Lower lobe of right lung (tissue), 2 donors: ENCODE measurements at places on chromosomes 1 and 21. TPM values are rescaled to one million over a fixed set of nuclear protein-coding genes. Genes with fewer than 3 reads are reported as not detected.

NUF2 gene
- total RNA-seq, result 0.92 TPM

CTSE gene
- 63.6 TPM for total RNA-seq

LENEP gene
- total RNA-seq, result not detected

PLA2G2D gene
- 0.27 TPM for total RNA-seq

NBPF10 gene
- total RNA-seq, result 3.2 TPM

CRNN gene
- not detected for total RNA-seq

DNA sequence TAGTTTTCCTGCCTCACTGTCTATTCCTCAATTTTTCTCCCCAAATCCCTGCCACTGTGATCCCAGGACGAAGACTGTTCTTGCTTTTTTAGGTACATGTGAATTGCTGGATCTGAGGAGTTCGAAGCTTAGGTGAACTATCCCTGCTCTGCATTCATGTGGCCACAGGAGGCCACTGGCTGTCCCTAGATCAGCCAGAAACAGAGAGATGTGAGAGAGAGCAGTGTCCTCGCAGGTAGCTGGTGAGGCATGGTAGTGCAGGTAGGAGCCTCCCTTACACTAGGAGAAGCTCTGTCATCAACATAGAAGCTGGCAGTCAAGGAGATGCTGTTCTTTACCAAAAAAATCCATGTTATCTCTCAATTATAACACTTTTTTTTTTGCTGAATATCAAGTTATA is 71.5 kb downstream of the USP24 start:
- DNase-seq, result no peak
- H3K36me3 ChIP-seq, result peaks cover 87% of the 10 kb centered on the region
- no peak overlapping the region for H3K4me3 ChIP-seq
- H3K4me1 ChIP-seq, result no peaks in the 10 kb centered on the region

- H3K4me1 ChIP-seq, result no peaks in the 10 kb centered on the region
- DNase-seq, result no peak
- no peaks in the 10 kb centered on the region for H3K27me3 ChIP-seq
- no peak overlapping the region for H3K4me3 ChIP-seq
- no peaks in the 10 kb centered on the region for H3K36me3 ChIP-seq
These were observed 10.7 kb downstream of the AK5 start for GRCh38 chr1:77292551-77292950.

DNA sequence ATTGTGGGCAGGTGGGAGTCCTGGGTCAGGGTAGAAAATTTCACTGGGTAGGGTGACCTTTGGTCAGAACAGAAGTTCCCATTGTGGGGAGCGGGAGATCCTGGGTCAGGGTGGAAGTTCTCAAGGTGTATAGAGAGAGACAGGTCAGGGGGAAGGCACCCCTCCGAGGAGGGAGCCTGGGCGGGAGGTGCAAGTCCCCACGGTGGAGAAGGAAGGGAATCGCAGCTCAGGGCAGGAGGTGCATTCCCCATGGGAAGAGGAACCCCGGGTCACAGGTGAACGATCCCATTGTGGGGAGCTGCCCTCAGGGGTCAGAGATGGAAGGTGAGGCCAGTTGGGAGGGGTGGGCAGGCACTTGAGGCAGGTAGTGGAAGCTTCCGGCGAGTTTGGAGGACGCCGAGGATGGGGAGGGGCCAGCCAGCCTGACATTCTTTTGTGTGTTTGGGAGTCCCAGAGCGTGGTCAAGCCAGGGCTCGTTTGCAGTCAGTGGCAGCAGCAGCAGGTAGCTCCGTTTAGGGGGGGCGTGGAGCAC is 637 bp downstream of the LYPLA2 start:
- H3K4me3 ChIP-seq, result peak overlapping the region; percentile 85
- peak overlapping the region; percentile 79 for H3K27ac ChIP-seq
- no peaks in the 10 kb centered on the region for H3K27me3 ChIP-seq
- peaks cover 54% of the 10 kb centered on the region for H3K36me3 ChIP-seq
- H3K4me1 ChIP-seq, result peaks cover 30% of the 10 kb centered on the region
- DNase-seq, result peak; percentile 61

GRCh38 chr21:40386294-40386911 is 460.6 kb downstream of the DSCAM start:
- peak; percentile 67 for DNase-seq
- H3K4me3 ChIP-seq, result no peak overlapping the region
- no peak overlapping the region for H3K27ac ChIP-seq
- no peaks in the 10 kb centered on the region for H3K36me3 ChIP-seq
- no peaks in the 10 kb centered on the region for H3K27me3 ChIP-seq

GRCh38 chr1:33363021-33363420 is 42.1 kb upstream of the A3GALT2 start:
- DNase-seq, result no peak
- peaks cover 38% of the 10 kb centered on the region for H3K4me1 ChIP-seq
- no peak overlapping the region for H3K4me3 ChIP-seq
- peak overlapping the region; percentile 74 for H3K27ac ChIP-seq

DNA sequence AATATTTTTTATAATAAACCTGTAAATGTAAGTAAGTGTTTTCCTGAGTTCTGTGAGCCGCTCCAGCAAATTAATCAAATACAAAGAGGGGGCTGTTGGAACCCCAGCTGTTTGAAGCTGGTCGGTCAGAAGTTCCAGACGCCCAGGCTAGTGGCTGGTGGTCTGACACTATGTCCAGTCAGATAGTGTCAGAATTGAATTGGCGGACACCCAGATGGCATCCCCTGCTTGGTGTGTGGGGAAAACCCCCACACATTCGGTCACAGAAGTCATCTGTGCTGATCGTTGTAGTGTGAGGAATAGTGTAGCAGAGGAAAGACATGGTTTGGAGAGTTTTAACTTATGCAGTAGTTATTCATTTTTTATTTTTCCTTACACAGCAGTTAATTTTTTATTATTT is 32.4 kb downstream of the TBCE start:
- no peaks in the 10 kb centered on the region for H3K27me3 ChIP-seq
- H3K36me3 ChIP-seq, result peaks cover 18% of the 10 kb centered on the region

DNA sequence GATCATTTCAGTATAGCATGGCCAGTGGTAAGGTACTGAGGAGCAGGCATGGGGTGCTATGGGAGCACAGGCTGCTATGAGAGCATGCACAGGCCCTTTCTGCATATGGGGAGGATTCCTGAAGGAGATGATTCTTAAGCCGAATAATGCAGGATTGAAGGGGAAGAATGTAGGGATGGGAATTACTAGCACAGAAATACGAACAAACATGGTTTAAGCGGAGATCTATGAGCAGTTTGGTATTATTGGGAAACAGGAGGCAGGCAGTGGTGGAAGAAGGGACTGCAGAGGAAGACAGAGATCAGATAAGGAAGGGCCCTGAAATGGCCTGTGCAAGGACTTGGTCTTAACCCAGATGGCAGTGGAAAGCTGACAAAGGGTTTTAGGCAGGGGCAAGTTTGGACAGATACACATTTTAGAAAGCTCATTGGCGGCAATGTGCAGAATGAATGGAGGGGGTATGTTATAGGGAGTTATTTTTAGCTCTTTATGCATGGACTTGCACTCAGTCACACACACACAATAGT is 1.7 kb downstream of the OSCP1 start:
- no peak for DNase-seq
- no peak overlapping the region for H3K27ac ChIP-seq
- peaks cover 15% of the 10 kb centered on the region for H3K4me1 ChIP-seq
- H3K27me3 ChIP-seq, result no peaks in the 10 kb centered on the region
- no peak overlapping the region for H3K4me3 ChIP-seq

DNA sequence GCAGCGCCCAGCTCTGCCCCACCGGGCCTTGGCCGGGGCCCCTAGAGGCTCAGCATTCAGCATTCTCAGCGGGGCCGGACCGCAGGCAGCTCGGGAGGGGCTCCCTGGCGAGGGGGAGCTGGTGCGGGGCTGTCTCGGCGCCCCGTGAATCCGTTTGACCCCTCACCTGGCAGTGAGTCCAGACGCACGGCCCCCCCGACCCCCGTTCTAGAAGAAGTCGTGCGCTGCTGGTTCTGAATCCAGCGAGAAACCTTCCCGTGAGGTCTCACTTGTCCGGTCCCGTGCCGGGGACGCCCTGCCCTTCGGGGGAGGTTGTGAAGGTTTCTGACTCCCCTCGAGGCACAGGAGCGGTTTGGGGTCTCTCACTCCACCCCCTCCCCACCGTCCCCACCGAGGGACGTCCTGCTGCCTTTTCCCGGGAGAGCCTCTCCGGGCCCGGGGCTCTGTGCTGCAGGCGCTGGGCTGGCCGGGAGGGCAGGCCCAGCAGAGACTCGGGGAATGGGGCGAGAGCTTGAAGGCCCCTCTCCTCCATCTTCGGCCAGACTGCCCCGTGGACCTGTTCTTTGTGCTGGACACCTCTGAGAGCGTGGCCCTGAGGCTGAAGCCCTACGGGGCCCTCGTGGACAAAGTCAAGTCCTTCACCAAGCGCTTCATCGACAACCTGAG is 655 bp downstream of the COL6A1 start:
- H3K27ac ChIP-seq, result peak overlapping the region; percentile 76
- peaks cover 6% of the 10 kb centered on the region for H3K27me3 ChIP-seq
- peak; percentile 42 for DNase-seq
- H3K4me1 ChIP-seq, result peaks cover 16% of the 10 kb centered on the region
- peaks cover 10% of the 10 kb centered on the region for H3K36me3 ChIP-seq

- H3K4me3 ChIP-seq, result no peak overlapping the region
- no peaks in the 10 kb centered on the region for H3K36me3 ChIP-seq
- DNase-seq, result no peak
- H3K27ac ChIP-seq, result no peak overlapping the region
These were observed 19.9 kb downstream of the CRYAA start for GRCh38 chr21:43188592-43189210.

DNA sequence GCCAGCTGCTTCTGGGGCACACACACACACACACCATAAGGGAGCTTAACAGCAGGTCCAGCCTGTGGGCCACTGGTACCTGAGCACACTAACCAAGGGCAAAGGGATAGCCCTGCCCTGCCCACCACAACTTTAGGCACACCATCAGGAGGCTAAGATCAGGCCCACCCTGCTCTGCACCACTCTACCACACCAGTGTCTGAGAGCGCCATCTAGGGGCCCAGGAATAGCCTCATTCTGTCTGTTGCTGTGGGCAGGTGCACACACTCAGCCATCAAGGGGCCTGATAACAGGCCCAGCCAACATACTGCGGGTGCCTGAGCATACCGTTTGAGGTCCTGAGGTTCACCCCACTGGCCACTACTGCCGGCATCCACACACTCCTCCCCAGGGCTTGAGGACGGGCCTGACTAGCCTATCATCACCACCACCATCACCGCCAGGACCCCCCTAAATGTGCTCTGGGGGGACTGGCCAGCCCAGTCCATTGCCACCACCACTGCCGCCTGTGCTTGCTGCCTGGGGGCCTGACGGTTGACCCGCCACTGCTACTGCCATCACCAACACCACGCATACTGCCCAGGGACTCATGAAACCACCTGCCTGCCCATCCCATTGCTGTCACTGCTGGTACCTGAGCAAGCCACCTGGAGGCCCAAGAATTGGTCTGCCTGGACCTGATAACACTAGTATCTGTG is 31.3 kb downstream of the NSL1 start:
- DNase-seq, result no peak
- no peak overlapping the region for H3K4me3 ChIP-seq
- H3K4me1 ChIP-seq, result no peaks in the 10 kb centered on the region
- H3K27me3 ChIP-seq, result no peaks in the 10 kb centered on the region
- no peak overlapping the region for H3K27ac ChIP-seq

DNA sequence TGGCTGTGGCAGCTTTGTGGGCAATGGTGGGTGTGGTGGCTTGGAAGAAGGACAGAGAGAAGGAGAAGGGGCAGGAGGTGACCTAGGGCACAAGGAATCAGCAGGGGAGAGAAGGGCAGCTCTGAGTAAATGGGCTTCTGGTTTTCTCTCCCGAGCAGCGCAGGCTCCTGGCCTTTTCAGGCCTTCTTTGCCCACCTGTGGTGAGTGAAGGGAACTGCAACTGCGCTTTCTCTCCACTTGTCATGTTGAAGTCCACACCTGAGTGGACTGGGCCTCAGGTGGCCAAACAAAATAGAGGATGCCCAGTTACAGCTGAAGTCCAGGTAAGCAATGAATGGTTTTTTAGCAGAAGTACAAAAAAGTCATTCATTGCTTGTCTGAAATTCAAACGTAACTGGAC is 29.4 kb upstream of the KCNA10 start:
- H3K27ac ChIP-seq, result no peak overlapping the region
- DNase-seq, result no peak
- no peak overlapping the region for H3K4me3 ChIP-seq
- H3K27me3 ChIP-seq, result peaks cover 12% of the 10 kb centered on the region
- no peaks in the 10 kb centered on the region for H3K4me1 ChIP-seq
- no peaks in the 10 kb centered on the region for H3K36me3 ChIP-seq

GRCh38 chr1:18011703-18012102 is 95.9 kb upstream of the IGSF21 start:
- H3K27ac ChIP-seq, result no peak overlapping the region
- H3K36me3 ChIP-seq, result no peaks in the 10 kb centered on the region
- H3K4me3 ChIP-seq, result no peak overlapping the region
- DNase-seq, result no peak

DNA sequence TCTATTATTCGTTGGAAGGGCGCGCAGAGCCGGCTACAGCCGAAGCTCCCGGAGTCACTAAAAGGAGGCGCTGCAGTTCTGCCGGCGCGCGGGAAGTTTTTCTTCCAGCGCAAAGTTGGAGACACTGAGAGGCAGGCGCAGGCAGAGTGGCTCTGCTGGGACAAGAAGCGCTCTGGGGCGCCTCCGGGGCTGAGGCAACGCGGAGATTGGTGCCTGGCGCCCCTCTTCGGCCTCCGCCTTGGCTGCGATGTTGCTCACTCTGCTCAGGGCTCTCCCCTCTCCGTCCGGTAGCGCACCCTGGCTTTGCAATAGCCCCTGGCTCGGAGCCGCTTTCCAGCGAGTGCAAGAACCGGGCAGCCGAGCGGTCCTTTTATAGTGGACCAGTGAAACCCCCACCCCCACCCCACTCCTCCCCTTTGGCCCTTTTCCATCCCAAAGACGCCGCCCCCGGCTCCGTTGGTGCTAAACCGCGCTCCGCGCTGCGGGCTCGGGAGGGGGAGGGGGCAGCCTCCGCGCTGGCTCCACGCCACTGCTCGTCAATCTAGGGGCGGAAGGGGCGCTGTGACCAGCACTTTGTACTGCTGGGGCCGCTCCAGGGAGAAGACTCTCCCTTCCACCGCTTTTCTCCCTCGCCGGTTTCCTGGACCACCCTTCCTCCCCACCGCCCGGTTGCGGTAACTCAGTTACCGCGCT is at the start of gene ADAMTS1:
TSS of gene ADAMTS1 (minus strand) at position 344 of the 693 bp plus-strand sequence. CDS start 455 bp downstream, outside the sequence.
- H3K4me3 ChIP-seq, result peak within 1 kb of the TSS; percentile 79
- peaks cover 65% of the 10 kb centered on the region for H3K4me1 ChIP-seq

GRCh38 chr1:225771661-225772322 is 5.8 kb upstream of the SRP9 start:
- H3K27ac ChIP-seq, result peak overlapping the region; percentile 63
- no peak overlapping the region for H3K4me3 ChIP-seq
- H3K36me3 ChIP-seq, result no peaks in the 10 kb centered on the region

- no peak overlapping the region for H3K27ac ChIP-seq
- H3K36me3 ChIP-seq, result peaks cover 71% of the 10 kb centered on the region
- no peaks in the 10 kb centered on the region for H3K27me3 ChIP-seq
- DNase-seq, result no peak
These were observed 5.4 kb downstream of the DMAP1 start for GRCh38 chr1:44218503-44219300.
